ENCODE measurements at places on chromosomes 3 and 15.

GRCh38 chr3:42189001-42189460 lies 77.0 kb downstream of the CCK start:
- DNase-seq: no peak

DNA sequence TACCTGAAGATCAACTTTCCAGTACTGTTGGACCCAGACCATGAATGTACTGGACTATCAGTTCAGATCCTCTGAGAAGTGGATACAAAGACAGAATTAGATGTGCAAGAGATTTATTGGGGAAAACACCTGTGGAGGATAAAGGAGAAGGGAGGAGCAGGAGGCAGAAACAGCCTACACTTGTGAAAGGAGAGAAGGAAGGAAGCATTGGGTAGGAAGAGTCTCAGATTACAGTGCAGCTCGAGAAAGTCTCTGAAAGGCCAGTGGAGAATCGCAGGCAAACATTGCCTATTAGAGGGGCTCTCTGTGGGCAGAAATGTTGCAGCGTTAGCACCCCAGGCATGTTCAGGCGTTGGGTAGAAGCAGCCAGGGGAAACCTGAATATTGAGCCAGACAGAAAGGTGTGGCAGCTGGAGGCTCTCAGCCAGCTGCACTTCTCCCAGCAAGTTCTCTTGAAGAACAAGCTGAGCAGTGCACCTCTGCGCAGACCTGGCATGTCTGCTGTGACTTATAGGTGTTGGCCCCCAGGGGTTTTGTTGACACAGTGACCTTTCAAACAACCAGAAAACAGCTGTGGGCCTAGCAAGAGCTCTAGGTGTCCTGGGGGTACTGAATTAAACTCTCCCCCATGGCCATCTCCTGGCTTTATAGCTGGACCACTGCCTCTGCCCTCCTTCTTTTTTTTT lies 7.0 kb downstream of the CHST14 start:
- DNase-seq: no peak

GRCh38 chr3:35919160-35919559 lies 279.8 kb downstream of the ARPP21 start:
- DNase-seq: no peak

DNA sequence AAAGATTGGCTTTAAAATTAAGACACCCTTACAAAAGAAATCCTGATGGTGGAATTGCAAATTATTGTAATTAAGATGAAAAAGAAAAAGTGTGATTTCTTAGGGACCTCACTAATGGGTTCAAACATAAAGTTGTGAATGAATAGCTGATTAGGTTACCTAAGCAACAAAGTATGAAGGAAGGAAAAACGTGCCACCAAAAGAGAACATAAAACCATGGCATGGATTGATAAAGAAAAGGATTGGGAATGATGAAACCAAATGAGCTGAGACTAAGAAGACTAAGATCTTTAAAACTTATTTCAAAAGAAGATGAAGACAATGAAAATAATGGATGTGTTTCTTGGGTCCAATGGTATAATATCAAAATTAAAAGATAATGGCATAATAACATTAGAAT lies 32.2 kb upstream of the GUCA1C start:
- no peak for DNase-seq

Measured in NCI-H2107 (cell line).